Activated naive CD8-positive, alpha-beta T cell treated with anti-CD3 and anti-CD28 coated beads, Interleukin-2, amount 10 ng/mL, durations not matched to agents 7 days and 5 days (primary cell): ENCODE measurements at places on chromosomes 11 and 22. TPM values are rescaled to one million over a fixed set of nuclear protein-coding genes. Genes with fewer than 3 reads are reported as not detected.

DNA sequence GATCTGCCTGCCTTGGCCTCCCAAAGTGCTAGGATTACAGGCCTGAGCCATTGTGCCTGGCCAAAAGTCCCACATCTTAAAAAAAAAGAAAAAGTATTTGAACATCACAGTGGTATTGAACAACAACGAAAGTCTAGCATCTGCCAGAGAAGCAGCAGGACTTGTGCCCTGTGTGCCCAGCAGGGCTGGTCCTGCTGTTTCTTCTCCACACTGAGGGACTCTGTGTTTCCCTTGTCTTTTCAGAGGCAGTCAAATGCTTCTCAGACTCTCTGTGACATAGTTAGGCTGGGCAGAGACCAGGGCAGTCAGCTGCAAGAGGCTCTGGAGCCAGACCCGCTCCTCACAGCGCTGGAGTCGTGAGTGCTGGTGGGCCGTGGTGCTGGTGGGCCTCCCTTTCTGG is 56.2 kb downstream of the SBF1 start:
- no peak for DNase-seq

Gene KCNQ1
- total RNA-seq: 26.6 TPM

DNA sequence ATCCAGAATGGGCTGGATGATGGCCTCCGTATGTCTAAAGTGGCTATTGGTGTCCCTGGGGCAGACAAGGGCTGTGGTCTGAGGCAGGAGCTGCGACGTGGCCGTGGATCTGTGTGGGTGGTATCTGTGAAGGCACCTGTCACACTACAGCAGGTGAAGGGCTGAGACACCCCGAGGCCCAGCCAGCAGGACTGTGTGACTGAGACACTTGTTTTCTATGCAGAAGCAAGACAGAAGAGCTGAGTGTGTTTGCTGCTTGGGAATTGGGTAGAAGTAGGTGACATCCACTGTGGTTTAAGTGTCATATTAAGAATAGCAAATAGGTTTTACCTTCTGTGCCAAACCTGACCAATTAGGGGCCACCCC is 35.0 kb downstream of the AMPD3 start:
- DNase-seq: no peak

GRCh38 chr11:80849253-80849652 is 1408.4 kb upstream of the TENM4 start:
- no peak for DNase-seq

DNA sequence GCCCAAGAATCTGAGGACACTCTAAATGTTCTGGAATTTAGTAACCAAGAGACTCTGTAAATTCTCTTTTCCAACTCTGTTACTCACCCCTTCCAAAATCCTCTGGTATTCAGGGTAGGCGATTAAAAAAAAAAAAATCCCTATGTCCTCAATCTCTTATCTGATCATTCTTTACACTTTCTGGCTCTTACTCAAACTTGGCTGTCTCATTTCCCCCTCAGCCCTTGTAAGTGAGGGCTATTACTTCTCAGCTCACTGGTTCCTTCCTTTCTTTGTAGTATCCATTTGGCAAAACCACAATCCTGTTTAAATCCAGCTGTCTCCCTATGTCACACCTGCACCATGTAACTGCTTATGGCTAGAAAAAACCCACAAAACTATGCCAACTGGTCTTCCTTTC is 12.7 kb upstream of the MSANTD2 start:
- no peak for DNase-seq

DNA sequence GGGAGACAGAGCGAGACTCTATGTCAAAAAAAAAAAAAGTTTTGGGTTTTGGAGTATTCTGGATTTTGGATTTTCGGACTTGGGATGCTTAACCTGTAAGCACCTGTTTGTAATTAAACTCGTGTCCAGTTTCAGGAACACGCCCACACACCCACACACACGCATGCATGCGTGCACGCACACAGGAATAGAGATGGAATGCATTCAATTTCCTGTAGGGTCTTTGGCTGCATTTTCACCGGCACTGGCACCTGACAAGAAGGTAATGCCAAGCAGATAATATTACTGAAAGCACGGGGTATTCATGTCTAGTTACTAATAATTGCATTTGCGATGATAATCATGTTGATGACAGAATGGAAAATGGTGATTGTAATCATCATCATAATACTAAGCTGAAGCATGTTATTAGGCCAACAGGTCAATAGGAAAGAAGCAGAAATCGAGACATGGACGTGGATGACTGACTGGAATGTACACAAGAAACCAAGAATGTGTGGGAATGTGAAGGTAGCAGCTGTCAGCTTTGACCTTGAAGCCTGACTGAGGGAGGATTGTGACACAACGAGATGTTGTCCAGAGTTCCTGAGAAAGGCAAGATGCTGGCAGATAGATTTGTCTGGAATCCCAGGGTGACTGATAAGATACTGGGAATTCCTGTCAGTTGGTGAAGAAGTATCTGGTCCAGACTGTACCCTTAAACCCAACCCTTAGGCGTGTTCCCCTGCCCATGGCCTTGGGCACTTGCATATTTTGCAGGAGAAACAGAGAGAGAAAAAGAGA is 108.6 kb downstream of the SYN3 start:
- no peak for DNase-seq
